NCI-H460 (cell line): ENCODE measurements at places on chromosomes 5 and 9.
A peak's percentile ranks its signal among the peaks of the same experiment; 100 is the strongest.

DNA sequence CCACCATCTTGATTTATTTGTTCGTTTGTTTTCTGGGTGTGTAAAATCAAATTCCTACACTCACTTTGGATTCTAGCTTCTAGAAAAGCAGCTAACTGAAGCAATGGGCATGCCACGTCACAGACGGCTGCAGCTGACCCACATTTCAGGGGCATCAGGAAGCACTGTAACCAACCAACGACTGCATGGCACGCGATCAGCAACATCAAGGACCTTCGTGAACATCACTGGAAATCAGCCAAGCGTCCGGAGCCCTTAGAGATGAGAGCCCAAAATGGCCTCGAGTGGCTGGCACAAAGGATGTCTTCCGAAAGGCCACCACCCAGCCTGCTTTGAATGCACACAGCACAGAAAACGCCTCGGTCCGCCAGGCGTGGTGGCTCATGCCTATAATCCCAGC is 191.1 kb downstream of the OLFM1 start:
- no peak for DNase-seq

- no peak for DNase-seq
These were observed 437.0 kb downstream of the PIK3R1 start for GRCh38 chr5:68652534-68652965.

DNA sequence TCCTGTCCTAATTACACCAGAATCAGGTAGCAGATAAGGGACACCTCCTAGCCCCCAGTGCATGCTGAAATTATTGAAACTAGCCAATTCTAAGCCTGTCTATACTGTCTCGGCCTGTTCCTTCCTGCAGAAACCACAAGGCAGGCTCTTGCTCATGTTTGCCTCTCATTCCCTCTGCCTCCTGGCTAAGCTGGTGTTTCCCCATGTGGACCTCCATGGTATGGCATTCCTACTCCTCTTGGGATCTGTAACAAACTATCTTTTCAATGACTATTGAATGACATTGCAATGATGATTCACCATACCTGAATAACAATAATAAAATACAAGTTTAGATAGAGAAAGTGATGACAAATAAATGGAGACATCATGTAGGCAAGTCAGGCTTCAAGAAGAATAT is 35.6 kb upstream of the ADAMTS16 start:
- DNase-seq, result no peak

GRCh38 chr9:108643731-108644510 is 211.9 kb downstream of the ACTL7B start:
- no peak for DNase-seq

- DNase-seq, result no peak
These were observed 32.6 kb upstream of the SLC6A19 start for GRCh38 chr5:1168796-1169195.

- no peak for DNase-seq
These were observed 532.0 kb upstream of the GRAMD2B start for GRCh38 chr5:125891061-125891725.

- no peak for DNase-seq
These were observed 14.0 kb upstream of the DENND4C start for GRCh38 chr9:19216466-19216865.

- no peak for DNase-seq
These were observed 44.2 kb downstream of the MRPL36 start for GRCh38 chr5:1755321-1755949.

DNA sequence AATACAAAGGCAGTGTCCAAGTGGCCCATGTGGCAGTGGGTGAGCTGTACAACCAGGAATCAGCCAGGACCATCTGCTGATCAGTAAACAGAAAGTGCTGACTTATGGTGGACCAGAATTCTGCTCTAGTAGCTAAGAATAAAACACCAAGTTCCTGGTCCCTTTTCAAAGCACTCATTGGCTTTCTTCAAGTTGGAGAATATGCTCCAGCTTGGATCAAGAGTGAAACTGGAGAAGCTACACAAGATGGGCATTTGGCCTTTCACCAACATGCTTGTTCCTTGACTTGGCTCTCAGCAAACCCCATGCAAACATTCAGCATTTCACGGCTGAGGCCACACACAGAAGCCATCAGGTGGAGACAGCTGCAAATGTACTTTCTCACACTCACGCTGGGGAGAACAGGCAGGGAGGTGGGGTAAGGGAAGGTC is 32.1 kb downstream of the MARCHF3 start:
- DNase-seq, result no peak

DNA sequence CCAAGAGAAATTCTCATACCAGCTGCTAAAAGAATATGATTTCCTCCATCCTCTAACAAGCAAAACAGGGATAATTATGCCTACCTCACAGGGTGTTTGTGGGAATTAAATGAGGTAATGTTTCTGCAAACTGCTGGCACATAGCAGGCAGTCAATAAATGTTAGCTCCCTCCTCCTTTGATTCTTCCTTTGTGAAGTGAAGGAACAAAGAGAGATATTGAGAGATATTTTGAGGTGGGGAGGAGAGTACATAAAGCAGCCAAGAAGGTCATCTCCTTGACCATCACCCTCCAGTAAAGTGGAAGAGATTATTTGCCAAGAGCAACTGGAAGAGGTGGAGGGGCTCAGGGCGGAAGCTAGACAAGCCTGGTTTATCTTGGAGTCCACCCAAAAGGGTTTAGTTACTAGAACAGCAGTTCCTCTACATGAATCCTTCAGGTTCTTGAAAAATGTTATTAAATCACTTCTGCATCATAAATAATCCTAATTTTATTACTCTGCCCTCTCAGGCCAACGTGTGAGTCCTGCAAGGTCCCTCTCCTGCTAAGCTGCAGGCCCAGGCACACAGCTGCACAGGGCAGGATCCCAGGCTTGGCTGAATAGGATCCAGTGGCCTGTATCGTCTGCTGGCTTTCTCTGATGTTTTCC is 35.0 kb upstream of the TLE1 start:
- DNase-seq, result no peak

DNA sequence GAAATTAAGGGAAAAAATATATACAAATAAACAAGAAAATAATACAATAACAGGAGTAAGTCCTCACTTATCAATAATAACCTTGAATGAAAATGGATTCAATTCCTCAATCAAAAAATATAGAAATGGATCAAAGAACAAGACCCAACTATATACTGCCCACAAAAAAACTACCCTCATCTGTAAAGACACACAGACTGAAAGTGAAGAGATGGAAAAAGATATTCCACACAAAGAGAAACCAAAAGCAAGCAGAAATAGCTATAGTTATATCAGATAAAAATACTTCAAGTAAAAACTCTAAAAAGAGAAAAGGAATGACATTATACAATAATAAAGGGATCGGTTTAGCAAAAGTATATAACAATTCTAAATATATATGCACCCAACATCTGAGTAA is 66.5 kb downstream of the KIAA0825 start:
- no peak for DNase-seq

GRCh38 chr5:168668078-168668477 is 88.9 kb upstream of the PANK3 start:
- no peak for DNase-seq

DNA sequence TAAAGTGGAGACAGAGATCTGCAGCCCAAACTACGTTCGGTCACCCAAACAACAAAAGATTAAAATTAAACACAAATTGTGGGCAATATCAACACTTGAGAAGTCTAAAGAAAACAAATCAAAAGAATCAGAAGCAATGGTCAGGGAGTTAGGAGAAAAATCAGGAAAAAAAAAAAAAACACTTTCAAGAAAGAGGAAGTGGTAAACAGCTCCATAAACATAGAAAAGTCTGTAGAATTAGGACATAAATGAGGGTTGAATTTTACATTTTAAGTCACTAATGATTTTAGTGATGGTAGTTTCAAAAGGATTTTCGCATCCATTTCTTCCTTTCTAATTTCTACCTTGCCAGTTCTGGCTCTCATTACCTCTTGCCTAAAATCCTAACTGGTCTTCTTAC is 10.1 kb downstream of the RNF145 start:
- no peak for DNase-seq

- DNase-seq, result no peak
These were observed 4.3 kb upstream of the NCS1 start for GRCh38 chr9:130167927-130168326.

- no peak for DNase-seq
These were observed 284.4 kb downstream of the OSTF1 start for GRCh38 chr9:75372499-75373268.

DNA sequence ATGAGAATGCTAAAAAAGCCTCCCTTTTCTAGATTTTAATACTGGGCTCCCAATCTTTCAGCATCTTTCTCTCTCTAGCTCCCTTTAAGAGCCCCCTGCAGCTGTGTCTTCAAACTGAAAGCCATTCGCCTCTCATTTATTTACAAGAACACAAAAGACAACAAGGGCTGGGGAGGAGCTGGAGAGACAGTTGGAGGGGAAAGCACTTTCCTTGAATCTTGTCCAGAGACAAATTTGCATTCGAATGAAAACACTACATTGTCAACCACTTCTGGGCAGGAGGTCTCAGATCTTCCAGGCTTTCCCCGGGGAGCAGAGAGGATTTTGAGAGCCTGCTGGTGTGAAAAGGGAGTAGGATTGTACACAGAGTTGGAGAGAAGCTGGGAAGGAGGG is 518.3 kb downstream of the CTNND2 start:
- no peak for DNase-seq

GRCh38 chr5:148910686-148911361 is 84.4 kb downstream of the ADRB2 start:
- peak; percentile 7 for DNase-seq

DNA sequence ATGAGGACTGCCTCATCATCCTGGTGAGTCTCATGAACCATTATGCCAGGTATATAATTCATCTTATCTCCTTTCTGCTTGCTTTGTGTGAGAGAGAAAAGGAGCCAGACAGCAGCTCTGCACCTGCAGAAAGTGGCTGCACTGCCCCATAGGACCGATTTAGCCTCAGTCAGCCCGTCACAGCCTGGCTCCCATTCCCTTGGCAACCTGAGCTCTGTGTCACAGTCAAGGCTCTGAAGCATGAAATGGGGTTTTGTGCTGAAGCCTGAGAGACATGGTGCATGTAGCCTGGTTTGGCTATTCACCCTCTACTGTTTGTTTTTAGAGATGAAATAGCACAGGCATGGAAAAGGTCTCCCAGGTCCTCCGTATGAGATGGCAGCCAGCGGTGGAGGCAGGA is 198.3 kb downstream of the KCTD16 start:
- DNase-seq, result no peak

GRCh38 chr9:109966643-109967368 is 186.8 kb downstream of the PALM2AKAP2 start:
- DNase-seq, result no peak

DNA sequence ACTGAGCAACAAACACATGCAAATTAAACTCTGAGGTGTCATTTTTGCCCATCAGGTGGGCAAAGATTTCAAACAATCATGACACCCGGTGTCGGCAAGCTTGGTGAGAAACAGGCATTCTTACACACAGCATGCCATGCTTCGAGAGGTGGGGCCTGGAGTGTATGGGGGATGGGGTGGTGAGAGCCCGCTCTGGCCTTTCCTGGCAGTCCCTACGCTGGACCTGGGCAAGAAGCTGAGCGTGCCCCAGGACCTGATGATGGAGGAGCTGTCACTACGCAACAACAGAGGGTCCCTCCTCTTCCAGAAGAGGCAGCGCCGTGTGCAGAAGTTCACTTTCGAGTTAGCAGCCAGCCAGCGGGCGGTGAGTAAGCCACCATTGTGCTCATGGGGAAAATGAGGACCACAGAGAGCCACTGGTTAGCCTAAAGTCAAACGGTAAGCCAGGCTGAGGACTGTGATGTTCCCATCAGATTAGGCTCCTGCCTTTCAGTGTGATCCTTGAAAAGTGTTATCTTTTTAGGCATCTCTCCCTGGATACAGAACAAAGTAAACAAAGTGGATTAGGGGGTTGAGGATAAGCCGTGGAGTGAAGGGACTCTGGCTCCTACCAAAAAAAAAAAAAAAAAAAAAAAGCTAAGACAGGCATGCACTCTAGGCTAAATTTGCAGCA is 9.4 kb downstream of the MYOZ3 start:
- DNase-seq, result no peak

DNA sequence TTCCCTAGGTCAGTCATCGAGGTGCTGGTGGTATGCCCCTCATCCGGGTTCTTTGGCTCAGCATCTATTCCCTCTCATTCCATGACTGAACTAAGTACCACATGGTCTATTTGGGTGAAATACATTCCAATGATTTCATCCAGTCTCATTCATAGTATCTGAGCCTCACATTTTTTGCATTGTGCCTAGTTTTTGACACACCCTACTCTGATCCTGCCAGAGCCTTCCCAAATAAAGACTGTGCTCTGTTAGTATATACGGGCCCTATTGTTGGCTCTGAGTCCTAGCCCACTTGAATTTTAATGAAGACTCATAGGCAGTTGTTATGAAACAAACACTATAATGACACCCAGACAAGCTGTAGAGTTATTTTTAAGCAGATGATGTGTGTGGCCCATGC is 740.7 kb downstream of the CETN3 start:
- no peak for DNase-seq

GRCh38 chr5:93100976-93101375 is 480.0 kb downstream of the NR2F1-AS1 start:
- no peak for DNase-seq

- no peak for DNase-seq
These were observed 22.8 kb upstream of the ABLIM3 start for GRCh38 chr5:149118463-149118862.

DNA sequence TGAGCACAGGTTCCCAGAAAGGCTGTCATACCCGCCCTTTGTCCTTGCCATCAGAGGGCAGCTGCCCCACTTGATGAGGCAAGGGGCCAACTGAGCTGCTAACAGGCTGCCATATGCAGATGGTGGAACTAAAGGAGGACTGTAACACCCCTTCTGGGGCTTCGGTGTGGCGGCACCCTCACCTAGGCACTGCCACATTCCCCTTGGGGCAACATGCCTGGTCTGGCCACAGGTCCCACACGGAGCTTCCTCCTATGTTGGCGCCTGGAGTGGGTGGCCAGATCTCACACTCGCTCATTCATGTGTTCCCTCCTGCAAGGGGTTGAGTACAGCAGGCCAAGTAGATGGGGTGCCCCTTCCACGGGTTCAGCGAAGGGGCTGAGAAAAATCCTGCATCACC is 777.4 kb upstream of the CHD1 start:
- DNase-seq, result no peak

DNA sequence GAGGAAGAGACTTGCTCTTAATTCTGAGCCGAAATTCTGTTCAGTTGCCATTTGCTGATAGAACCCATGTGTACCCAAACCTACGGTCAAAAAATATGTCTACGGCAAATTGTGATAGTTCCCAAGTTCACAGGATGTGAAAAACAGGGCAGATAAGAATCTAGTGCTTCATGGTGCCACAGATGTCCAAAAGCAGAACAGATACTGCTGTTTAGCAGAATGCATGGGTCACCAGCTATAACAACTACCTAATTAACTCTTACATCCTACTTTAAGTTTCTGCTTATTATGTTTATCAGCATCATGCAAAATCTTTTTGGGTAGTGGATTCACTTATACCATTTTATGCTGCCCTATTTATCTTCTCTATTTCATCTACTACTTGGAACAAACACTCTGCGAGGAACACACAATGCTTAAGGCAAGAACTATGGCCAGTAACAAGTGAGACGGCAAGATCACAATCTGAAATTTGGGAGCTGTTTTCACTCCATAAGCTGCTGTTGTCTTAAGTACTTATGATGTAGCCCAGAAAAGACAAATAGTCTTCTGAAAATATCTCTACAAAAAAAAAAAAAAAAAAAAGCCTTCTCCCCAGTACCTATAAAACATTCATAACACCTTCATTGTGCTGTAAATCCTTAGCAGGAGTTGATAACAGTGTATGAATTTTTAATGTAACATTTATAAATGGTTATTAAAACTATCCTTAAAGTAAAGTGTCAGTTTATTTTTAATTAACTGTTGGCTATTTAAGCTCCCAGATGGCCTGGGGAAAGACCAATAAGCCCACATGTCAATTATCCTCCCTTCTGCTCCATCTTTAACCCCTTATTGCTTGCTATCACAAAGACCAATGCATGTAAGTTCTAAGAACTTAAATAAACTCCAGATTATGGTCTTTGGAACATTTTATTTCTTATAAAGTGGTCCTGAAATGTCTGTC is 232.3 kb downstream of the TLR4 start:
- DNase-seq, result no peak
